DMS 273 treated with DMSO at 0.1 percent for 48 hours (cell line): ENCODE measurements at places on chromosomes 3 and 15.
A peak's percentile ranks its signal among the peaks of the same experiment; 100 is the strongest.

DNA sequence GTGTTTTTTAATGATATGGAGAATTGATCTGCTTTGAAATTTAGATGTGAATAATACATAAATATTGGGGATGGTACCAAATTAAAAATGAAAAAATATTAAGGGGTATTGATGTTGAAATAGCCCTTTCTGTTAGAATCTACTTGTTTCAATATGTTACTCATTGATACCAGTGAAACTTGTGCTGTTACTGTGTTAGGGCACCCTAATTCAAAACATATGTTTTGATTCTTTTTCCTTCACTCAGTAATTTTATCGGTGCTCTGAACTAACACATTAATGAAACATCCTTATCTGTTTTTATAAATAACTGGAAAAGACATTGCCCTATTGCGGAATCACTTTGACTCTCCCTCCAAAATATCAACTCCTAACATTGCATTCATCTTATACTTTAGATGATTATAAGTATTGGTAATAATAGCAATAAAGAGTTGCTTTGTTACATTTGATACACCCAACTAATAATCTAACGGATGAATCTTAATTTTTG lies 52.0 kb upstream of the CCNB2 start:
- DNase-seq: no peak

DNA sequence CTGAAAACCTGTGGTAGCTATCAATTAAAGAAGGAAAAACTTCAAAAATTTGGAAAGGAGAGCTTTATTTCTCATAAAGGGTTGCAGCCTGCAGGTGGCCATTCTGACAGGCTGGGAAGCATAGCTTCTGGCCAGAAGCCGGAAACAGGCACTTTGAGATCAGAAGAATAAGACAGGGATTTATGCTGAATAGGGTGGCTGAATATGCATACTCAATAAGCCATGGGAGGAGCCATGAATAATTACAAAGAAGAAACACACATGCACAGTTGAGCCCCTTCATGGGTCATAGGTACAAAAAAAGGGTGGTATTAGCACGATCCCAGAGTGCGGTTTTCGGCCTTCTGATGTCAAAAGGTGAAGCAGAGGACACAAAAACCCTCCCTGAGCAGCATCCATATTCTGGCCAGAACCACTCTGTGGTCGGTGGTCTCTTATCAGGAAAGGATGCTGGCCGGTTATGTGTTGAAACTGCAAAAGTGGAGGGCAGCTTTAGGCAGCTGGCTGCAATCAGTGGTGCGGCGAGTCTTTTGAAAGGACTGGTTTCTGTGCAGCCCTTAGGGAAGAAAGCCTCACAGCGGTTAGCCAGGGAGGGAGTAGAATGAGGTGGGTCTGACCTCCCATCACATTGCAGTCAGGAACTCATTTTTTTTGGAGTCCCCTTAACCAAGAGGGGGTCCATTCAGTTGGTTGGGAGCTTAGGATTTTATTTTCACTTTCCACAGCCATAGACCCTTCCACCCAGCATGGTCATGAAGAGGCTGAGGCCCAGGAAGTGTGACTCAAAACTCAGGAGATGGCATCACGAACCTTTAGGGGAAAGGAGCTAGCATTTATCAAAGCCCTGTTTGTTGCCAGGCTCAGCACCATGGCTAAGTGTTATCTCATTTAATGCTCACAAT lies 34.7 kb upstream of the CCDC174 start:
- DNase-seq: no peak

DNA sequence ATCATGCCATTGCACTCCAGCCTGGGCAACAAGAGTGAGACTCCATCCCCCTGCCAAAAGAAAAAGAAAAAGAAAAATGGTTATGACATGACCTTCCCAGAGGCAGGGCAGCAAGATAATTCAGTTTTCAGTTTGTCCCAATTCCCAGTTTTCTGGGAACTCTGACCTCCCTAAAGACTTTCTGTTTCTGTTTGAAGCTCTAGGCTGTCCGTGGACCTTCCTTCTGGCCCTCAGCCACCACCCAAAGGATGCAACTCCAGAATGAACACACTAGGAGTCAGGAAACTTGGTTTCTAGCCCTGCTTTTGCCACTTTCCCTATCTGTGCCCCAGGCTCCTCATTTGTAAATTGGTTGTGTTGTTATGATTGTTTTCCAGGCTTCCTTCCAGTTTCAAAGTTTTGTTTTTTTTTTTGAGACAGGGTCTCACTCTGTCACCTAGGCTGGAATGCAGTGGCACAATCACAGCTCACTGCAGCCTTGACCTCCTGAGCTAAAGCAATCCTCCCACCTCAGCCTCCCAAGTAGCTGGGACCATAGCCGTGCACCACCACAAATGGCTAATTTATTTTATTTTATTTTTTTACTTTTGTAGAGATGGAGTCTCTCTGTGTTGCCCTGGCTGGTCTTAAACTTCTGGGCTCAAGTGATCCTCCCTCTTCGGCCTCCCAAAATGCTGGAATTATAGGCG lies 68.6 kb downstream of the CDC25A start:
- no peak for DNase-seq

DNA sequence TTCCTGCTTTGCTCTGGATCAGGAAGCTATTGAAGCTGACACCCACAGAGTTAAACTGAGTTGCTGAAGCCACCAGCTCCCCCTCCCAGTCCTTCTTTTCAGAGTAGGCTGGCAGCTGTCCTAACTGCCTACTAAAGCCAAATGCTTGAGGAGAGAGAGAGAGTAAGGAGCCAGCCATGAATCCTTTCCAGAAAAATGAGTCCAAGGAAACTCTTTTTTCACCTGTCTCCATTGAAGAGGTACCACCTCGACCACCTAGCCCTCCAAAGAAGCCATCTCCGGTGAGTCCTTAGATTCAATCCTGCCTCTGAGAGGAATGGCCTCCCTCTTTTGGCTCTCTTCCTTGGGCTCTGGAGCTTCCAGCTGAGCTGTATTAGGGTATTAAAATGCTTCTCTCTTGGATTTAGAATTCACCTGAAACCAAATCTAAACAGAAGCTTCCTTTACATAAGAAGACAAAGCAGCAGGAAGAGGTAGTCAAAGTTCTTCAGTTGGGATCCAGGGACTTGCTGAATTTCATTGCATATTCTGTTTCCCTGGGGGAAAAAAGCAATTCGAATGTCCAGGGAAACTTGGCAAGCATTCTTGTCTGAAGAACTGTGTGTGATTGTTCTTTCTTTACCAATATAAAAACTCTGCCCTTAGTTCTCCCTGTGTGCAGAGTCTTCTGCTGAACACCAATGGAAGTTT lies at the start of gene SLC15A2:
Gene SLC15A2 (plus strand): TSS at position 101 of the 690 bp plus-strand sequence. CDS start 76 bp downstream, at position 177.
- DNase-seq: no peak

GRCh38 chr15:55740359-55740878 lies 2.5 kb downstream of the PRTG start:
- no peak for DNase-seq

- peak; percentile 56 for DNase-seq
Observed at GRCh38 chr15:26864664-26865191, 2.1 kb upstream of the GABRA5 start.

DNA sequence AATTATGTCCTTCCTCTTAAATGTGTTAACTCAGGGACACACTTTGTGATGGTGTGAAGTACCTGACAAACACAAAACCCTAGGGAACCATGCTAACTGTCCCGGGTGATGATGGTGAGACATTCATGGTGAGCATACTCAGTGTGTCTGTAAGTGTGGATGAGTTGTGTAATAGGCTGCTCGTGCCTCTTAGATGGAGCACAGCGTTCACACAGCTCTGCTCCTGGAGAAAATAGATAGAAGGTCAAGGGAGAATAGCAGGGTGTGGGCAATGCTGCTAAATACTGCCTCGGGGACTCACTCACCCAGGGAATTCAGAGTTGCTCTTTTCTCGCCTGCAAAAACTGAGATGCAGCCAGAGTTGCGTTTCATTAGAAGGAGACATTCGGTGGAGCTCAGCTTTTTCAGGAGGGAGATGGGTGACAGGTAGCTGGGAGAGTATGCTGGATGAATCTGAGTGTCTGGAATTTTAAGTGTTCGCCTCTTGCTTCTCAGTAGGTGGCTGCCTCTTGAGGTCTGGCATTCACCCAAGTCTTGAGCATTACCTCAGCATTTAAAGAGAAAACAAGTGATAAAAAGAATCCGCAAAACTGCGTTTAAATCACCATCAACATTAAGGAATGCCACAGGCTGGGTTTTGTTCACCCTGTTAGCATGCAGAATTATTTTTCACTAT lies 813.2 kb downstream of the AGBL1 start:
- DNase-seq: no peak

DNA sequence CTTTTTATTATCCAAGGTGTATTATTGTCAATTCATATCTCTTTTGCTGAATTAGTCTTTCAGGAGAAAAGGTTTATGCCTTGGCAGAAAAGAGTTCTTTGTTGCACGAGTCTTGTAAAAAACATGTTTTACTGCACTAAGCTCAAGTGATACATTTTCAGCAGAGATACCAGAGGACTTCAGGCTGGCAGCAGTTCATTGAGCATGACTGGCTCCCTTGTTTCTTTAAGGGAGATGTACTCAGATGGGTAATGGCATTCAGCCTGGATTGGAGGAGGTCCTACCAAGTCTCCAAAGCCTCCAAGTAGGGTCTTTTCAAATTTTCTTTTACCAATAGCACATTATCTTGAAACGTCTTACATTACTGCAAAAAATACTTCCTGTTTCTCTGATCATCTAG lies 400.1 kb downstream of the NSUN3 start:
- DNase-seq: no peak

DNA sequence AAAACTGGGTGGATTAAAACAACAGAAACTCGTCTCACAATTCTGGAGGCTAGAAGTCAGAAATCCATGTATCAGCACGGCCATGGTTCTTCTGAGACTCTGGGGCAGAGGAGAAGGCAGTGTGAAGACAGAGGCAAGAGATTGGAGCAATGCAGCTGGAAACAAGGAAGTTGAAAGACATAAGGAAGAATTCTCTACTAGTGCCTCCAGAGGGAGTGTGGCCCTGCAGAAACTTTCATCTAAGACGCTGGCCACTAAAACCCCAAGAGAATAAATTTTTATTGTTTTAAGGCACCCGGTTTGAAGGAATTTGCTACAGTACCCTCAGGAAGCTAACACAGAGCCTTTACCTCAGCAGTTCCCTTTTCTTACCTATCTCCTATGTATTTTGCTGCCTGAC lies 1012.2 kb upstream of the CADM2 start:
- no peak for DNase-seq

- DNase-seq: no peak
Observed at GRCh38 chr3:122621112-122621511, 43.7 kb downstream of the PARP15 start.

DNA sequence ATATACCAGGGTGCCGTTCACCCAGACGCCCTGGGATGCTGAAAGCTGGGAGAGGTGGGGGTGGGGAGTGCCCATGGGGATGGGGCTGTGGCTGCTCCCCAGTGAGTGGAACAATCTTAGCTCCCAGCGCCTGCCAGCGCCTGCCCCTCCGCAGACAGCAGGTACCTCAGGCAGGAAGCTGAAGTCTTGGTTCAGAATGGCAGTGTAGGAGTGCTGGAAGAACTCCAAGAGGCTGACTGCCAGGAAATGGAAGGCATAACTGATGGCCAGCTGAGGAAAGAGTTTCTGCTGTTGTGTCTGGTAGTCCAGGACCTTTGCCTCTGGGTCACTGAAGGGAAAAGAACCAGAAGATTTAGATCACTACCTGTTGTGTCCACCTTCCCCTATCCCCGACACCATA lies 8.4 kb downstream of the ACOX2 start:
- DNase-seq: no peak

DNA sequence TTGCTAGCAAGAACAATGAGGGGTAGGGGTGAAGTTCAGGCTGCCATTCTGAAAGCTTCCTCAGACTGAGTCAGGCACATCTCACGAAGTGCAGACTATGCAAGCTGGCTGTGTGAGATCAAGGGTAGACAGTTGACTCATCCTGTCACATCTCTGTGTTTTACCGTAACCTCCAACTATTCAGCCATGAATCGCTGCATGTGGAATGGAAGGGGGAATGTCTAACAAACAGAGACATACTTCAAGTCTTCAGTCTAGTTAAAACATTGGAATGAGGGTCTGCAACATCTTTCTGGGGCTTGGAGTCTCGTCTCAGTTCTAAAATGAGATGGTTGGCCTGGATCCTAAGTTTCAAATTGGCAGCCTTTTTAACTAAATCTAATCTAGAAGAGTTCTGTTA lies 25.9 kb downstream of the AGTR1 start:
- DNase-seq: no peak
